Progenitor cell of endocrine pancreas (in vitro differentiated cells): ENCODE measurements at places on chromosomes 3 and 15.

DNA sequence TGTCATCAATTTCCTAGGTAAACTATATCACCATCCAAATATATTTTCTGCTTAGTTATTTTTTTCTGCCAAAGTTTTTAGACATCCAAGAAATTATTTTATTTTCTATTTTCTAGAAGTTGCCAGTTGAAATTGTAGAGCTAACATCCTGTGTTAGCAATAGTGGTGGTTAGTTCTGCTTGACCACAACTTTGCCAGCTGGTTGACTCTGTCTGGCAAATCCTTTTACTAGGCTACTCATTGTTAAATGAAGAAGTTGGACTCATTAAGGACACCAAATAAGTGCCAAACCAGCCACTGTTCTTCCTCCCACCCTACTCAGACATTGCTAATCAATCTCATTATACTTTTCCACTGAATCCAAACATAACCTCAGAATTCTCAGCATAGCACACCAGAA lies 15.4 kb upstream of the CRBN start:
- DNase-seq = no peak

DNA sequence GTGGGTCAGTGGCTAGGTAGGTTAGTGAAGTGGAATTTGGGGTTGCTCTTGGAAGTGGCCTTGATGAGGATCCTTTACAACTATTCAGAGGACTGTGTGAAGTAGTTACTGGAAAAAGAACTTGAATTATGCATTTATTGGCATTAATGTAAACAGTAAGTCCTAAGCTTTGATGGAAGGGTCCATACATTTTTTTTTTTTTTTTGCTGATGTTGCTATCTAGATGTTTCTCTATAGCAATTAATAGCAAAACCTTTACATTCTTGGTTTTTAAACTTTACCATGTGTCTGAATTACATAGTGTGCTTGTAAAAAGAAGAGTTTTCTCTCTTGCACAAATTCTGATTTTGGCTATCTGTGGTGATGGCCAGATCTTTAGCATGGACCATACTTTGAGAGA lies 9.5 kb downstream of the ZNF621 start:
- DNase-seq = no peak

GRCh38 chr3:171459942-171460724 lies at the start of gene TNIK:
Gene TNIK, minus strand, starts transcription at chr3:171460405. Its CDS starts 342 bp downstream, at chr3:171460063.
- peak; percentile 69 for DNase-seq

GRCh38 chr3:156630773-156631093 lies 43.7 kb upstream of the TIPARP start:
- DNase-seq = no peak

DNA sequence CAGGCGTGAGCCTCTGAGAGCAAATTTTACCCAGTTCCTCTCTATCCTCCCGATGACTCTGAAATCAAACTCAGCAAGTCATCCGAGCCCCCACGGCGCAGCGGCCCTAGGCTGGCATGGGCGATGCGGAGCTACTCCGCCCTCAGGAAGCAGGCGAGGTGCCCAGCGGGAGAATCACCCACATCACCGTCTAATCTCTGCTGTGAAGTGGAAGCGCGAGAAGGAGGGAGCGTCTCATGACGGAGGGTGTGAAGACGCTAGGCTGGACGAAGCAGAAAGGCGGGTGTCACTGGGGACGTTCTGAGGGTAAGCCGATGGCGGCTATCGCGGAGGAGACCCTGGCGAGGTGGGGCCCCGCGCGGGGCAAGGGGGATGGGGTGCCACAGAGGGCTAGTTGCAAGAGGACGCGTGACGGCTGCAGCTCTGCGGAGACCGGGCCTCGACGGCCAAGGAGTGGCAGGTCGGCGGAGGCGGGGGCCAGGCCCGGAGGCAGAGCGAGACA lies 9.1 kb upstream of the GNAI2 start:
- no peak for DNase-seq

DNA sequence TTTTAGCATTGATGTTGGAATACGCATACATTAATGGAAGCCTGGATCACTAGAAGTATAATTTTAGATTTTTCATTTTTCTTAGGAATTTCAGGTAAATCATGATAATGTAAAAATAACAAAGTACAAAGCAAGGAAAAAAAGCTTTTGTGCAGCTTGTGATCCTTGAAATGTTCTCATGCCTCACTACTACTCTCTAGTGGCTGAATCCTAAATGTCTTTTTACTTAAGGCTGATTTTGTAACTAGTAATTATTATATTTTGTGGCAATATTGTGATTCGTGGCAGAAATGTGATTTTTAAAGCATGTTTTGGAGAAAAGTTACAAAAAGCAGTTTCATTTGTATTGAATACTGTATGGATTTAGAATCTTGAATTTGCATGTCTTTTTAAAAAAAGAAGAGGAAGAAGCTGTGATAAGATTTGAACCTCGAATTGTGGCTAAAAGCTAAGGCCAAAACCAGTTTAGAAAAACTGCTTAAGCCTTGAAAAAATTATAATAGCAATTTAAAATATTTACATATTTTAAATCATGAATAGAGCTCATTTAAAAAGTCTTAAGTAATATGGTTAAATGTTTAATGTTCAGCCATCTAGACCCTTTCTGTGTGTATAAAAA lies 39.0 kb downstream of the U2SURP start:
- no peak for DNase-seq

DNA sequence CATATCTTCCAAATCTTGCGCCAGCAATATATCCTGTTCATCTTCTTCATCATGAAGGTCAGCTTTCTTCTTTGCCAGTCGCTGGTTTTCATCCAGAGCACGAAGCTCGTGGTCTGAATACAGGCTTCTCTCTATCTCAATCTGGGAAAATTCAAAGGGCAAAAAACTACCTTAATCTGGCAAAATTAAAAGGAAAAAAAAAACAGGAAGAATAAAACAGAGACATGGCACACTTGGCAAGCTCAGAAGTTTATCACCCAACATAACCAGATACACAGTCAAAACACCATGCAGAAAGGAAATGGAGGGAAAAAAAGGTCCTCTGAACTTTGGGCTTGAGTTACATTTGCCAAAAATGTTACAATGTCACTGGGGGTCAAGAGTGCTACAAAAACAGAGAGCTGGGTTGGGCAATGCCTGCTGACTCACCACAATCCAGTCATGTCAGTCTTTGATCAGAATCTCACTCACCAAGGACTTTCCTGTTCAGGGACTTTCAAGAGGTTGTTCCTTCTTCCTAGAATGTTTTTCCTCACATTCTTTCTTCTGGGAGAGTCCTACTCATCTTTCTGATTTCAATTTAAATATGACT lies 1.5 kb downstream of the MRPL46 start:
- no peak for DNase-seq

DNA sequence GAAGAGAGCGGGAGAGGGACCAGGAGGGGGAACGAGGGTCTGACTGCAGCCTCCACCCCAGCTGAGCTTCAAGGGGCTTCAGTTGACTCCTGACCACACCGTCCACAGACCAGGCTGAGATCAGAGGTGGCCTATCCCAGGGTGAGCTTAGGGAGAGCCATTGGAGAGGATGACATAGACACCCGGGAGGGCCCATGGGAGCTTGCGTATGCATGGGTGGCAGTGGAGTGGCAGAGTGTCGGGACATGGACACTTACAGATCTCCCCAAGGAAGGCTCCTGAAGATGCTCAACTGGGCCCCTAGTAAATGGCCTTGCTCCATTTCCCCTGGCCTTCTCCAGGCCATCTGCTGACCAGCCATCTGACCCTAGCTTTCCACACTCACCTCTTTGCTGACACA lies 12.6 kb upstream of the ALAS1 start:
- DNase-seq = no peak

DNA sequence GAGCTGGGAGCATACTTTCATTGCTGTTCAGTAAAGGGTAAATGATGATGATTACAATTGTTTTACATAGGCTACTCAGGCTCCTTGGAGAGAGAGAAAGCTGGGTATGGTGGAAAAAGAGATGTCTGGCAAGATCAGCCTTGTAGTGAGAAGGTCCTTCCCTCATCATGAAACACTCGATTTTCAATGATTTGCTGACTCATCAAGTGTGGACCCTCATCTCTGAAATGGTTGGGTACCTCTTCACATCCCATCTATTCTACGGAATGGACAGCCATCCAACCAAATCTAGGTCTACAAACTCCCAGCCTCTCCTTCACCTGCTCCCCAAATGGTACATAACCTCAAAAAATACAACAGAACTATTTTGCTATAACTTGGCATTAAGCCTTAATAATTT lies 370.5 kb upstream of the WNT5A start:
- DNase-seq = no peak

DNA sequence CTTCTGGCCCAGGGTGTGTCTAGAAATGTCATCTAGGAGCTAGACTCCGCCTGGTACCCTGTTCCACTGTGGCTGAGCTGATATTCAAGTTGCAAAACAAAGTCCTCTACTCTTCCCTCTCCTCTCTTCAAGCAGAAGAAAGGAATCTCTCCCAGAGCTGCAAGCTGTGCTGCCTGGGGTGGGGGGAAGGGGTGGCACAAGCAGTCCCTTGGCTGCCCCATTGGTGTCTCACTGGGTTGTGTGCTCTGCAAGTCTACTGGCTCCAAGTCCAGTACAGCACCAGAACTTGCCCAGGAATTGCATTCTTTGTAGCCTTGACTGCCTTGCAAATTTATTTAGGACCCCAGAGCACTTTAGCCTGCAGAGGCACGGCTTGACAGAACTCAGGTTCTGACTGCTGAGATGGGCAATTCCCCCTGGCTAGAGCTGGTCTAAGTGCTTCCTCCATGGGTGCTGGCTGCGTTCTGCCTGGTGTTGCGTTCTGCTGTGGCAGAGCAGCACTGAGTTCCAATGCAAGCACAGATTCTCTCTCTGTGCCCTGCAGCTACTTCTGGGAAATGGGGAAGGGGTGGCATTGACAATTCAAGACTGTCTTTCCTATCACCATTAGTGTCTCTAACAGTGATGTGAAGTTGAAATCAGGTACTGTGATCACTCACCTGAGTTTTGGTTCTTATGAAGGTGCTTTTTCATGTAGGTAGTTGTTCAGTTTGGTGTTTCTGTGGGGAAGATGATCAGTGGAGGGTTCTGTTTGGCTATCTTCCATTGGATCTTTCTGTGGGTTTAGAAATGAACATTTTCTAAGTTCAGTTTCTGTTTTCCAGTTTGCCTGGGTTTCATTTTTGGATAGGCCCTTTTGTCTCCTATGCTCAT lies 39.5 kb downstream of the OXSR1 start:
- no peak for DNase-seq

GRCh38 chr15:95556866-95557225 lies 773.7 kb upstream of the NR2F2 start:
- DNase-seq = no peak

GRCh38 chr3:42019144-42019952 lies 57.4 kb upstream of the ULK4 start:
- no peak for DNase-seq

GRCh38 chr3:182628531-182628930 lies 164.8 kb upstream of the ATP11B start:
- DNase-seq = no peak

- DNase-seq = no peak
Observed at GRCh38 chr3:19256313-19256712, 108.0 kb downstream of the KCNH8 start.

- DNase-seq = no peak
Observed at GRCh38 chr15:68782589-68783161, 38.0 kb downstream of the ANP32A start.

DNA sequence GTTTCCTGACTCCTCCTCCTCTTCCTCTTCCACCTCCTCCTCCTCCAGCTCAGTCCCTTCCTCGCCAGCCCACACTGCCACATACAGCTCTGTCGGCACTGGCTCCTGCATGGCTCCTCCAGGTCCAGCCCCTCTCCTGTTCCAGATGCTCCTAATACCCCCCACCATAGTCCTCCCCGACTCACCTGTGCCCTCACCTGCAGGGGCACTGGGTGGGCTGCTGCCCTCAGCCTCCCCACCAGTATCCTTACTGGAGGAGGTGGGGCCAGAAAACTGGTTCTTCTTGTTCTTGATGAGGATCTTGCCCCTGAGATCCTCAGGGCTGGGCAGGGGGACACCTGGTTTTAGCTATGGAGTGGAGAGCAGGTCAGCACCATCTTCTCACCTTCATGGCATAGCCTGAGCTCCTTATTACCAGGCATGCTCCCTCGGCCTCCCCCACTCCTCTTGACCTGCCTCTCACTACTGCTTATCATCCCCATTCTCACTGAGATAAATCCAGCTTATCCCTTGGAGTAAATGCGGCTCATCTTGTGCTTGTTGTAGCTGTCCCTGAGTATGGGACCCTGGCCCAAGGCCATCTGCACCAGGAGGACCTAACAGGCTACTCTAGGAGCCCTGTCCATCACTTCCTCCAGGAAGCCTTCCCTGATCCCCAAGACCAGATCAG lies 11.0 kb downstream of the PLCB2 start:
- DNase-seq = no peak

DNA sequence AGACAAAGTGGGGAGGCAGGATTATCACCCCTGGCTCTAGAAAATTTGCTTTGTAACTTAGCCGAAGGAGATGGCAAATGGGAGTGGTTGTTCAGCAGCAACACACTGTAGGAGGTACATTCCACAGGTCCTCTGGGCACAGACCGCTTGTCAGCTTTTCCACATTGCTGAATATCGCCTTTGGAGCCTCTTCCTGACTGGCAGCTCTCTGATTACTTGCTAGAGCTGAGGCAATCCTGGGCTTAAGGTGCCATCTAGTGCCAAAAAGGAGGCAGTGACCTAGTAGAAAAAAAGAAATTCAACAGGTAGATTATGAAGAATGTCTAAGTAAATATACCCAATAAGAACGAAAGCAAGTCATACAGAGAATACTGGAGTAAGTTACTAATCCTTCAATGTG lies 13.1 kb upstream of the SCN5A start:
- DNase-seq = no peak

DNA sequence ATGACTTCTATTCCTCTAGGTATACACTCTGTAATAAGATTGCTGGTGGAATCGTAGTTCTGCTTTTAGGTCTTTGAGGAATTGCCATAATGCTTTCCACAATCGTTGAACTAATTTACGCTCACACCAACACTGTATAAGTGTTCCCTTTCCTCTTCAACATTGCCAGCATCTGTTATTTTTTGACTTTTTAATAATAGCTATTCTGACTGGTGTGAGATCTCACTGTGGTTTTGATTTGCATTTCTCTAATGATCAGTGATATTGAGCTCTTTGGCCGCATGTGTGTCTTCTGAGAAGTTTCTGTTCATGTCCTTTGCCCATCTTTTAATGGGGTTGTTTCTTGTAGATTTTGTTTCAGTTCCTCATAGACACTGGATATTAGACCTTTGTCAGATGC lies 12.8 kb downstream of the NXPE3 start:
- no peak for DNase-seq
